ENCODE measurements at places on chromosomes 5 and 9.

GRCh38 chr9:131657940-131658339 lies 81.9 kb downstream of the RAPGEF1 start:
- no peak for DNase-seq

- no peak for DNase-seq
Measured at GRCh38 chr5:3139499-3139931, 388.0 kb upstream of the IRX2 start.

- no peak for DNase-seq
Measured at GRCh38 chr5:79225026-79225425, 10.9 kb upstream of the JMY start.

GRCh38 chr5:137630972-137631370 lies 104.9 kb downstream of the KLHL3 start:
- DNase-seq: no peak

DNA sequence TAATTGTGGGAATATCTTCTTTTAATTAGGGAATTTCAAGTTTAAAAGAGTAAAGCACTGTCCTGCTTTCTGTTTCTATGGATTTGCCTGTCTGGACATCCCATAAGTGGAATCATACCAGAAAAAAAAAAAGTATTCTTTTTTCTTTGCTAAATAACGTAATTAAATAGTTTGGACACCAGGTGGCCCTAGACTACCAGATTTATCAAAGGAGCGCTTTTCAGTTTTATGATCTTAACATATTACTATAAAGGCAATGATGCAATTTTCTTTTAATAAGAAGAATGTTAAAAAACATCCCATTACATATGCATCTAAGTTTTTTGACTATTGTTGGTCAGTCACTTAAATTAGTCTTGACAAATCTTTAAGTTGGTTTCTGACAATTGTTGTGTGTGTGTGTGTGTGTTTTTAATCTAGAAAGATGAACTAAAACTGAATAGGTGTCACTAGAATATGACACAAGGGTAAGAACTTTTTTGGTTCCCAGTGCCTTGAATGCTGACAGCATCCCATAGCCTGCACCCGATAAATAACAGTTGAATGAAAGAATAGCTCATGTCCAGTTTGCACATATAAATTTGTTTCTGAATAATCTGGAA lies 49.5 kb downstream of the C5orf22 start:
- peak; percentile 11 for DNase-seq

GRCh38 chr5:30069441-30070263 lies 1123.8 kb upstream of the CDH6 start:
- no peak for DNase-seq

GRCh38 chr5:75571547-75571946 lies 39.7 kb upstream of the ANKDD1B start:
- no peak for DNase-seq

DNA sequence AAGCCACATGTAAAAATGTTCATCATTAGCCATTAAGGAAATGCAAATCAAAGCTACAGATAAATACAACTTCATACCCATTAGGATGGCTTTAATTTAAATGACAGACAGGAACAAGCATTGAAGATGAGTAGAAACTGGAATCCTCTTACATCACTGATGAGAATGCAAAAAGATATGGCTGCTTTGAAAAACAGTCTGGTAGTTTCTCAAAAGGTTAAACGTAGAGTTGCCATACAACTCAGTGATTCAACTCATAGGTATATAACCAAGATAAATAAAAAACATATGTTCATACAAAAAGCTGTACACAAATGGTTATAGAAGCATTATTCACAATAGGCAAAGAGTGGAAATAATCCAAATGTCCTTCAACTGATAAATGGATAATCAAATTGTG lies 228.8 kb upstream of the ZNF462 start:
- no peak for DNase-seq

DNA sequence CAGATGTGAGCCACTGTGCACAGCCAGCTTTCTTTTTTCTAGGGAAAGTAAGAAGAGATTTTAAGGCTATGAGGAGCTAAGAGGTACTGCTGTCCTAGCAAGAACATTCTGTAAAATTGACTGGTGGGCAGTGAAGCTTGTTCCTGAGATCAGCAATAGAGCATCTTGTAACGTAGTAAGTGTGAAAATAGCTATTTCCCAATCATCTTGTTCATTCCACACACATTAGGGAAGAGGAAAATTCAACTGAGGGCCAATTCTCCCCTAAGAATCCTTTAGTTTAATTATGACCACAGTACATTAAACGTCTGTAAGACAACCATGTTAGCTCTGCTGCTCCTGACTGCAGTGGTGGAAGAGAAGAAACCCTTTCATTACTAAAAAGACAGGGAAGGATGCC lies 246.2 kb downstream of the EFNA5 start:
- DNase-seq: no peak

DNA sequence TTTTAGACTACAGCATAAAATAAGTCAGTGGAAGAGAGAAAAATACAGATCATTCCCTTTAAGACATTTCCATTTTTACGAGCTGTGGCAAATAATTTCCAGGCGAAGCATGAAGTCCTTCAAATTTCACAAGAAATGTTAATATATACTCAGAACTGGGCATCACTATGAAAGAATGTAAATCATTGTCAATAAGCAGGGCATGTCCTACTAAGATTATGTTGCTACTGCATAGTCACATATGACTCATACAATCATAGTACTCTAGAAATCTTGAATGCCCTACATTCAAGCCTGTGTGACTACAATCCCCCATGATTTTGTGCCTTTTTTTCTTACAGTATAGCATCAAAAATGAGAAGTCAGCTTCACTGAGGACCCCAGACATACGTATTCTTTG lies 485.2 kb upstream of the FTMT start:
- no peak for DNase-seq

GRCh38 chr5:137933491-137933911 lies 44.2 kb downstream of the PKD2L2 start:
- DNase-seq: no peak

- DNase-seq: no peak
Measured at GRCh38 chr5:126433701-126434100, 10.5 kb downstream of the GRAMD2B start.

- no peak for DNase-seq
Measured at GRCh38 chr5:32562843-32563242, 22.5 kb upstream of the SUB1 start.

DNA sequence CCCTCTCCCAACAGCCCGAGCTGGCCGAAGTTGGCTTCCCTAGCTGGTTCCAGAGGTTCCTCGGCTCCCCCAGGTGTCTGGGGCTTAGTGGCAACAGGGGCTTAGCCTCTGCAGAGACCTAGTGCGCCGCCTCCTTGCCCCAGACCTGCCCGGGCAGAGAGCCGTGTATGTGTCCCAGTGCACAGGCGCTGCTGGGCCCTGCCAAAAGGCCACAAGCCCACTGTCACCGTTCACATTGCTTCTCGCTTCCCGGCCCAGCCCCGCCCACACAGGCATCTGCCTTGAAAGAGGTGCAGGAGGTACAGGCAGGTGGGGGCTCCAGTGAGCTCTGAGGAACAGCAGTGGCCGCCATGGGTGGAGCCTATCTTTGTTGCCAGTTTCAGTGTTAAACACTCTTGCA lies 2.5 kb upstream of the CACFD1 start:
- no peak for DNase-seq

DNA sequence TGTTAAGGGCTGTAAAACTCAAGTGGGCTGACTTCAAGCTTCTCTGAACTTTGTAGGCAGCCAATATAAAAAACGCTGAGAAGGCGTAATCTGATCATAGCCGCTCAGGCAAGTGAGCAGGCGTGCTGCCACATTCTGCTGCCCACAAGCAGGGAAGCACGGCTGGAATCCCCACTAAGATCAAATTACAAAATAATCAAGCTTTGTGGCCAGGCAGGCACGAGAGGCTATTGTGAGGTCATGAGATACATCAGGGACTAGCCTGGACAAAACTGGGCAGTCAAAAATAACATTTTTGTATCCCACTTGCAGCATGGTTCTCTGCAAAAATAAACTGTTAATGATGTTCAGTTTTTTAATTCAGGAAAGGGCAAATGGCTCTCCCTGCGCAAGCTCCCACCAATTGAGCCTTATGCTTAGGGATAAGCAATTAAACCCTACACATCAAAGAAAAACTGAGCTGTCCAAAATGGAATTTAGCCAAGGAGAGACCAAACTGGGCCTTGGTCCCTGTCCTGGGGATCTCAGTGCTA lies 64.0 kb downstream of the POU5F2 start:
- peak; percentile 78 for DNase-seq

GRCh38 chr9:85981369-85981768 lies 40.4 kb downstream of the NAA35 start:
- no peak for DNase-seq

DNA sequence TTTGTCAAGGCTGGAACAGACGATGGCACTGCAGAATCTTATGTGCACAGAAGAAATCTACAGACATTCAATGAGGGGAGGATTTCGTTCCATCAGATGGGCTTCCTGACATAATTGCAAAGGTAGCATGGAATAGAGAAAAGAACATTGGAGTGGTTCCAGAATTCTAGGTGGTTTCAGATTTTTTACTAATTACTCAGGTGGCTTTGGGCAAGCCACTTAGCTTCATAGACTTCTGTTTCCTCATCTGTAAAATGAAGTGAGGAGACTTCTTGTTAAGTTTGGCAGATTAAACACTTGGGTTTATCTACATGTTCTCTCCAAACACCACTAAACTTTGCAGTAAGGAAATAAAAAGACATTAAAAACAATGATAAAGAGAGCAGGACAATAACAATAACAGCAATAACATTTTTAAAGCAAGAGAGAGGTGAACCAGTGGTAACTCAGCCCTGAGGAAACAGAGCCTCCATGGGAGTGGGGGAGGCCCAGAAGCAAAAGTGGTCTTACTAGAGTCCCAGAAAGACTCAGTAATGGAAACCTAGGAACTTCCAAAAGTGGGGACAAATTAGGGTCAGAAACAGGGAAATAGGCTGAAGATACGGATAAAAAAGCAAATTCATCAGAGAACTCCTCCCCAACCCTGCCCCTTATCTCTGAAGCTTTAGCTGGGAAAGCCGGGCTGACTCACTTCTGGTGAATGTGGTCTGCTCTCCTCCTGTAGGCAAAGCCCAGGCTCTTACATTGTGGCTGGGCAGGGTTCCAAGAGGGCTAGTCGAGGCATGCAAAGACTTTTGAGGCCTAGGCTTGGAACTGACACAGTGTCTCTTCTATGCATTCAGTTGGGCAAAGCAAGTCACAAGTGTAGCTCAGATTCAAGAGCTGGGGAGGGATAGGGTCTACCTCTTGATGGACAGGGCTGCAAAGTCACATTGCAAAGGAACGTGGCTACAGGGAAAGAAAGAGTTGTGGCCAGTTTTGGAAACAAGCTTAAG lies 11.8 kb upstream of the ACTBL2 start:
- DNase-seq: no peak

- no peak for DNase-seq
Measured at GRCh38 chr5:177495243-177496060, 2.0 kb downstream of the PDLIM7 start.

DNA sequence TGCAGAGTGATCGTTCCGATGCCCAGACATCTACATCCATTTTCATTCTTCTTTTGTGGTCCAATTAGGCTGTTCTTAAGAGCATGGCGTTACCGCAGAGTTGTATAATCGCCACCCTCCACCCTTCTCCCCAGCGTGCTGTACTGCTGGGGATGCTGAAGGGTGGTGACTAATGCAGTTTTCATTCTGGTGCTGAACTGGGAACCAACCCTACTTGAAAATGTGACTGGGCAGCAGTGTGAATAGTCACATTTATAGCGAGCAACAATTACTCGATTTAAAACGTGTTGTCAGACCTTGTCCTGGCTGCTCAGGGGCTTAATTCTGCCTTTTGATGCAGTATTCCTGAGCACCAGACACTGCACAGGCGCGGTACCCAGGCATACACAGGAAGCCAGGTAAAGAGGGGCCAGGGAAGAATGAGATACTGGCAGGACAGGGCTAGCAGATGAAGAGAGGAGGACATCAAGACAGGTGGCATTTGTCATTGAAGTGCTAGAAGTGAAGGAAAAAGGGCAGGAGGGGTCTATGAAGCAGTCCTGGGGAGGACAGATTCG lies 719 bp upstream of the ISCA1 start:
- DNase-seq: no peak

DNA sequence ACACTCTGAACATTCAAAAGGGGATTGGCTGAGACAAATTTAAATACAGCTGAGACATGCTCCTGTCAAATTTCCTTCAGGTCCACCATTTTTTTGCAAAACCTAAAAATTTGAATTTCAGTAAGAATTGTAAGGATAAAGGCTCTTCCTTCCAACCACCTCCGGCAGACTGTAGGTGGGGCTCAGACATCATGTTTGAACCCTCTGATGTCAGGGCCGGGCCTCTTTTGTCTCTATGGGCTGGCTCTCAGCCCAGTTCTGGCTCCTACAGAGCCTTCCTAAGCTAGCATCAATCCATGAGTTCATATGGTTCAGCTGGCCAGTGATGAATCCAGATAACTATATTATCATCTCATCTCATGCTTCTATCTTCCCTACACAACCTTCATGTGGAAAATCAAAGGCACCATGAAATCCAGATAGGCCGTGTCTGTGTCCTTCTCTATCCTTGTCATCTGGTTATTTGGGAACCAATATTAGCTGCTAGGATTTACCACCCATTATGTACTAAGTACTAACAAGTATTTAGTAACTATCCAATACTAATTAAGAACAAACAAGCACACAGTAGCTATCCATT lies 44.2 kb downstream of the NIPSNAP3B start:
- DNase-seq: no peak

GRCh38 chr9:87193151-87193550 lies 245.8 kb upstream of the GAS1 start:
- no peak for DNase-seq

- no peak for DNase-seq
Measured at GRCh38 chr5:132737982-132738681, 786 bp upstream of the KIF3A start.

GRCh38 chr5:170745481-170746071 lies 37.9 kb upstream of the GABRP start:
- DNase-seq: no peak
